Ovary (tissue), 10 donors: ENCODE measurements at places on chromosomes 5 and 9. TPM values are rescaled to one million over a fixed set of nuclear protein-coding genes. Genes with fewer than 3 reads are reported as not detected.

DNA sequence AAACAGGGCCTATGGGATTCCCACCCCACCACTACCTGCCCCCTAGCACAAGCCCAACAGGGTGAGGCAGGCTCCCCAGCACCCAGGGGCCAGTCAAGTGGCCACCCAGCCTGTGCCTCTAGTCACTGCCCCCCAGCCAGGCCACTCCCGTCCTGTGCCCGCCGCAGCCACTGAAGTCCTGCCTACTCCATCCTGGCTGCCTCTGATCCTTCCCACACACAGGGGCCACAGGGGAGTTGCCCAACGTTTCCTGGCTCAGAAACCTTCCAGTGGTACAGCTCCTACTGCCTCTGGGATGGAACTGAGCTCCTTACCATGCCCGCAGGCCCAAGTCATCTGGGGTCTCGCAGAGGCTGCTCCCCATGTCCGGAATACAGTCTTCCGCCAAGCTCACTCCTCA lies 70.2 kb upstream of the STXBP1 start:
- H3K4me3 ChIP-seq = no peak overlapping the region
- no peak for DNase-seq
- H3K36me3 ChIP-seq = no peaks in the 10 kb centered on the region
- no peaks in the 10 kb centered on the region for H3K27me3 ChIP-seq

GRCh38 chr5:55096861-55097260 lies 5.6 kb upstream of the GZMA start:
- H3K27ac ChIP-seq = no peak overlapping the region
- H3K4me1 ChIP-seq = no peaks in the 10 kb centered on the region
- H3K4me3 ChIP-seq = no peak overlapping the region

GRCh38 chr9:120513825-120514396 lies 66.1 kb downstream of the CDK5RAP2 start:
- H3K4me1 ChIP-seq = peaks cover 4% of the 10 kb centered on the region
- no peak for DNase-seq
- no peak overlapping the region for H3K4me3 ChIP-seq
- no peak overlapping the region for H3K27ac ChIP-seq

- no peak overlapping the region for H3K27ac ChIP-seq
- no peak overlapping the region for H3K4me3 ChIP-seq
- H3K36me3 ChIP-seq = no peaks in the 10 kb centered on the region
- no peak for DNase-seq
These were observed 743.9 kb downstream of the TLE1 start for GRCh38 chr9:80945436-80945835.

WDR38 gene
- 0.94 TPM for total RNA-seq

SPAAR gene
- total RNA-seq = 1.7 TPM

ZSWIM6 gene
- total RNA-seq = 15.3 TPM
